ENCODE measurements at places on chromosomes 4 and X.

DNA sequence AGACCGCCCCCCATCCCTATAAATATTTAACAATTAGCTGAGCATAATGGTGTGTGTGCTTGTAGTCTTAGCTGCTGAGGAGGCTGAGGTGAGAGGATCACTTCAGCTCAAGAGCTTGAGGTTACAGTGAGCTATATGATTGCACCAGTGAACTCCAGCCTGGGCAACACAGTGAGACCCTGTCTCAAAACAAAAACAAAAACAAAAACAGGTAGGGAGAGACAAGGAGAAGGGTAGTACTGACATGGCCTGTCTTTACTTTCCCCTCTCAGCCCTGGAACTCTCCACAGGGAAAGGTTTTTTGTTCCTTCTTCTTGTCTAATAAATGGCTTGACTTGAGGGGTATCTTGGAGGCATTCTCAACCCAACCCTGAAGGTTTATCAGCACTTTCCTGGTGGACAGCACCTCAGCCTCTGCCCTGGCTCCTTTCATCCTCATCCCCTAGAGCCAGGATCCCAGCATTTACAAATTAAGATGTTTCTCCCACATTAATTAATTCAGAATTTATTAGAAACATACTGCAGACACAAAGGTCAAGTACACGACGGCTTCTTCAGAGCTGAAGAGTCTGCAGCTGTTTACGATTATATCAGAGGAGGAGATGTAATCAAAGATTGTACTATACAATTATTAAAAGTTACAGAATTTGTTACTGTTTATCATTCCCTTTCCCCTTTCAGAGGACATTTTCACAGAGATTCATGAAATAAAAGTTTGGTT, 131.8 kb downstream of the AFF1 start:
- no peak for DNase-seq

GRCh38 chr4:16659694-16660093, 238.8 kb downstream of the LDB2 start:
- DNase-seq, result no peak

GRCh38 chrX:2627272-2627867, 63.7 kb upstream of the CD99 start:
- peak; percentile 65 for DNase-seq

GRCh38 chr4:139392797-139393196, 61.1 kb upstream of the RAB33B start:
- DNase-seq, result no peak

DNA sequence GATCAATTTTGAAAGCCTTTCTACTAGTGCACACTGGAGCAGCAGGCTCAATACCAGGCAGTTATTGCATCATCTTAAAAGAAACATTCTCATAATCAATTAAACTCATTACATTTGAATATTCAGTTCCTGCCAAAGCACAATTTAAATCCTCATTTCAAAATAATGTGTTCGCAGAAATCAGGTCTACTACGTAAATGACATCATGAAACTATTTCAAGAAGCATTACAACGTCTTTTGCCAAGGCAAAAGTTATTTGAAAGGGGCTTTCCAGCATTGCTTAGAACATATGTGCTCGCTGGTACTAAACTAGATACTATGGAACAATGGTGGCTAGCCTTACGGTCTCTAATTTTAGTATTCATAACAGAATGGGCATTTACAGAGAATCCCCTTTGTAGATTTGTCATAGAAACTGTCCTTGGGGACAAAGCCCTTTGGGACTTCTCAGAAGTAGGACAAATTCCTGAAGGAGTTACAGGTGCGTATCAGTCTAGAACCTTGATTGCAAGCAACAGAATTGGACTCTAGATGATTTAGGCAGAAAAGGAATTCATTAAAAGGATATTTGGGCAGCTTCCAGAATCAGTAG, 27.6 kb upstream of the HUWE1 start:
- DNase-seq, result no peak

GRCh38 chr4:93396272-93396671, 432.3 kb upstream of the ATOH1 start:
- no peak for DNase-seq

DNA sequence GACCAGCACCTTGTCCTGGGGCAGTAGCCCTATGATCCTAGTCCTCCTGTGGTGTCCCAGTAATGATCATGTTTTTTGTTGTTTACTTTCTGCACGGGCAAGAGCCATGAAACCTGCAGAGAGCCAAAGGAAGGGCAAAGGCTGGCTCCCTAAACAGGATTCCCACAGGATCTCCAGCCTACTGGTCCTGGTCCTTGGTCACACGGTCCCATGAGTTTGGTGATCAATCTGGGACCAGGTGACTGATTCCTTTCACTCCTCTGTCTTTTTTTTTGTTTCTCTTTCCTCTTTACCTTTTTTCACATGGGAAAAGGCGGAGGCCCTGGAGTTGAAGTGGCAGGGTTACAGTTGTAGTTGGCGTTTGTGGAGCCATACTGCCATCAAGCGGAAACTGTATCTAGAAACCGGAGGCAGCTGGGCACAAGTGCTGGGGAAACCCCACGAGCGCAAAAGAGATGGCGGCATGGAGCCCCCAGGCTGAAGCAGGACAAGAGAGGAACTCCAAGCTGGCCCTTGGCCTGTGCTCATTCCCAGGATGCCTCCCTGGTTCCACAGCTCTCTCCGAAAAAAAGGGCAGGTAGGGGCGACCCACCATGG, 34.6 kb downstream of the NBDY start:
- DNase-seq, result no peak

- no peak for DNase-seq
These were observed 165.4 kb upstream of the USP38 start for GRCh38 chr4:143019351-143019750.

GRCh38 chr4:170015285-170015684, 10.9 kb downstream of the MFAP3L start:
- DNase-seq, result no peak
